AG04450 (cell line): ENCODE measurements at places on chromosomes 6 and 20.

DNA sequence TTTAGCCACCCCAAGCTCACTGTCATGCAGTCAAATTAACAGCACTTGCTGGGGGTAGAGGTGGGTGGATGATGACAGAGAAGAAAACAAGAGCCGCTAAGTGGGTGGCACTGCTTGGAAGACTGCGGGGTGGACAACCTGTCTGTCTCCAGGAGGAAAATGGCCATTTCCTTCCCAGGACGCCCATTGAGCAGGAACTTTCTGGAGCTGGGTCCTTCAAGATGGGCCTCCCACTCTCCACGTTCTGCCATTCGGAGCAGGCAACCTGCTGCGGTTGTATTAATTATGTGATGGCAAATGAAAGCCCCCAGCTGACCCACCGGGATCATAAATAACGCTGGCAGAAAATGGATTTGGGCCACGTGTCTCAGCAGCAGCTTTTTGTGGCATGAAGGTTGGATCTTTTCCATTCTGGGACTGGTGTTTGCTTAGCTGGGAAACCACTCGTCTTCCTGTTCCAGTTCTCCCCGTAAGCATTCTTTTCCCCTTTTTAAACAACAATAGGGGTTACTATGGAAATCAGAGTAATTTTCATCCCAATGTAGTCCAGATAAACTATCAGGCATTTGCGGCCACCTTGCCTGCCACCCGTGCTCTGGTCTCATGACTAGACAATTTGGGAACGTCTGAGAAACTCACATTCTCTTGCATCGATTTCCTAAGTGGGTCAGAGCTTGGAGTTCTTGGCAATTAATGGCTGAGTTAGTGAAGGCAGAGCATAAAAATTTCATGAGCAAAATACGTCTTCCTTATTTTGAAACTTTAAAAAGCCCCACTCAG, 215.5 kb downstream of the ANKRD60 start:
- DNase-seq, result no peak

DNA sequence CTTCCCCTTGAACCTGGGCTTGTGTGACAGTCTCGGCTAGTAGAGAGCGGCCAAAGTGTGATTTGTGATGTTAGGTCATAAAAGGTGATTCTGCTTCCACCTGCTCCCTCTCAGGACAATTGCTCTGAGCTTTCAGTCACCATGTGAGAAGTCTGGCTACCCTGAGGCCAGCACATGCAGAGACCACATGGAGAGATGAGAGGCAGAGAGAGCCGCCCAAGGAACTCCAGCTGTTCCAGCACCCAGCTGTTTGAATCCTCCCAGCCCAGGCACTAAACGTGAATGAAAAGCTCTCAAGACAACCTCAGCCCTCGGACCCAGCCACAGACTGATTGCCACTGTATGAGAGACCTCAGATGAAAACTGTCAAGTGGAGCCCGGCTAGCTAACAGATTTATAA, 143.4 kb upstream of the EEF1E1 start:
- DNase-seq, result no peak

GRCh38 chr20:3239026-3239866, at the start of gene SLC4A11:
SLC4A11 (minus strand) TSS chr20:3239190; CDS start chr20:3239137, 53 bp downstream.
- no peak for DNase-seq

GRCh38 chr6:20672038-20672437, 137.8 kb downstream of the CDKAL1 start:
- DNase-seq, result no peak

- DNase-seq, result no peak
Observed at GRCh38 chr6:145327586-145327985, 407.7 kb downstream of the EPM2A start.
